ENCODE measurements at places on chromosomes 12 and 14.

GRCh38 chr12:96063046-96063445 lies 27.7 kb upstream of the LTA4H start:
- DNase-seq, result no peak

GRCh38 chr12:24600996-24601395 lies 347.9 kb downstream of the BCAT1 start:
- DNase-seq, result peak; percentile 68

DNA sequence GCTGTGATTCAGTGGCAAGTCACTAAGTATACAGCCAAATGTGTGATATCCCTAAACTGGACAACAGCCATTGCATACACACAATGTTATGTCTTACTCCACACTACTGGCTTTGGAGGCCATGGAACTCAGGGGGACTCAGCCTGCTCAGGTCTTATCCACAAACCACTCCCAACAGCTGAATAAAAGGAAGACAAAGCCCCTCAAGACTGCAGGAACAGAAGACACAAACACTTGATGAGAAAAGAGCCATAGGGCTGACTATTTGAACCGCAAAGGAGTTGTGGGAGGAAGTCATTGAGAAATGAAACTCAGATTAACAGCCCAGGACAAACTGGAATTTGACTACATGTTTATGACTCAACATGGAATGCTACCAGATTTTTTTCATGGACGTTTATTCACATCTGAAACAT lies 40.9 kb downstream of the PTGER2 start:
- peak; percentile 83 for DNase-seq

DNA sequence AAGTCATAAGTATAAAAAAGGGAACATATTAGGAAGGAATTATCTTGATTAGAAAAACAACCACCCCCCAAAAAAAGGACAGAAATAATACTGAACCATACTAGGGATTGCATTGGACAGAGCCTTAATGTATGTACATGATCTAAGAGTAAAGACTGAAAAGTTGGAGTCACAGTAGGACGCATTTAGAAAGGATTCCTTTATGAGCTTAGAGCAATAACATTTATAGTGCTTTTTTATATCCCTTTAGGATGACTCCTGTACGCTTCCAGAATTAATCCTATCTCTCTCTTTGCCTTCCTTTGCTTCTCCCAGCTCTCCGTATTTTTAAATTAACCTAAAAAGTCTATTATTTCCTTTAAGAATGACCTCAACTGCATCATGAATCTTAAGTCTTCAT lies 75.3 kb downstream of the PTPRR start:
- no peak for DNase-seq

DNA sequence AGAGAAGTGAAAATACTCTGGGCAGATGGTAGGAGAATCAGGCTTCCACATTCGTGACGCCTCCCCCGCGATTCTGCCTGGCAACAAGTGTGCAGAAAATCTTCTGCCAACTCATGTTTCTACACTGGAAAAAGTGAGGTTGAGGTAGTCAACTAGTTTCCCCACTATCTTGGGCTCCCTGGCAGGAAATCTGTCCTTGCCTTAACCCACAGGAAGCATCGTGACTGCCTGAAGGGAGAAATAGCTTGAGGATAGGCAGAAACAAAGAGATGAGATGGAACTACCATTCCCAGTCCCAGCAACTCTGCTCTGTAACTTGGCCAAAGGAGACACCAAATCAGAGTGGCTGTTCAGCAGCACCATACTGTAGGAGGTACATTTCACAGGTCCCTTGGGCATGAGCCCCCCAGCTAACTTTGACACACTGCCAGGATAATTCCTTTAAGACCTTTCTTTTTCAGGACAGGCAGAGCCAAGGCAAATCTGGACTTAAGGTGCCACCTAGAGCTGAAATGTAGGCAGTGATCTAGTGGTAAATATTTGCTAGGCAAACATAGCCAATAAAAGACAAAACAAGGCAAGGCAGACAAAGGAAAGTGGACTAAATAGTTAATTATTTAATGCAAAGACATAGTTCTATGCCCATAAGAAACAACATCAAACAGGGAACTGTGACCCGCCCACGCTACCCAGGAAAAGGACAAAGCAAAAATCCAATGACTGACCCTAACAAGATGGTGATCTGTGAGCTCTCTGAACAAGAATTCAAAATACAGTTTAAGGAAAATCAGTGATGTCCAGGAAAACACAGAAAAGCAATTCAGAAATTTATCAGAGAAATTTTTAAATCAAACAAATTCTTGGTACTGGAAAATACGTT lies 205.1 kb downstream of the PTPRO start:
- DNase-seq, result no peak

- no peak for DNase-seq
These were observed 152.1 kb downstream of the DPF3 start for GRCh38 chr14:72741826-72742117.

GRCh38 chr12:48352157-48352760 lies 1.5 kb upstream of the ZNF641 start:
- DNase-seq, result no peak

GRCh38 chr12:19224746-19225145 lies 95.2 kb downstream of the PLEKHA5 start:
- no peak for DNase-seq

DNA sequence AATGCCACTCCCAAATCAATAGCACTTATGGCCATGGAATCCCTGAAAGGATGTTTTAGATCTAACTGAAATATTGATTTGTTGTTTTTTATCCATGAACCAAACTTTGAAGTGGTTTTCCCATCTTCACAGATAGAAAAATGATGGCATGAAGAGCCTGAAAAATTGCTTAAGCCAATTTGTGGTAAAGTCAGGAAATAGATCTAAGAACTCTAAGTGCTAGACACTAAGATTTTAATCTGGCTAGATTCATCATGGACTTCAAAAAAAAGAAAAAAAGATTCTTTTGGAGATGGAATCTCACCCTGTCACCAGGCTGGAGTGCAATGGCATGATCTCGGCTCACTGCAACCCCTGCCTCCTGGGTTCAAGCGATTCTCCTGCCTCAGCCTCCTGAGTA lies 45.0 kb upstream of the STRN3 start:
- no peak for DNase-seq

- no peak for DNase-seq
These were observed 22.5 kb downstream of the TESC start for GRCh38 chr12:117076410-117077372.

DNA sequence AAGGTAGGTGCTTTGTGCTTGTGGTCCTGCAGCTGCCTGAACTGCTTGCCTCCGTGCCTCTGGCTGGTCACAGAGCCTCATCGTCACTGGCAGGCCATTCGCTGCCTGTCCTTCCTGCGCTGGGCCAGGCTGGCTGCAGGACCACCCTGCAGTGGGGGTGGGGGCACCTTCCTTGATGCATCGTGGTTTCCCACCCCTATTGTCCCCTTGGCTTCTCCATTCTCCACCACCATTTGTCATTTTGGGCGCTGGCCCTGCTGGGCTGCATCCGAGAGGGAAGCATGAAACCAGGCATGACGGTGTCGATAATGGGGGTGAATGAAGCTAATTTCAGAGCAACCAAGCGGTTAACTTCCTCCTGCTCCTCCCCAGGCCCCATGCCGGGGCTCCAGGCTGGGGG lies 127.7 kb downstream of the NRXN3 start:
- DNase-seq, result no peak

DNA sequence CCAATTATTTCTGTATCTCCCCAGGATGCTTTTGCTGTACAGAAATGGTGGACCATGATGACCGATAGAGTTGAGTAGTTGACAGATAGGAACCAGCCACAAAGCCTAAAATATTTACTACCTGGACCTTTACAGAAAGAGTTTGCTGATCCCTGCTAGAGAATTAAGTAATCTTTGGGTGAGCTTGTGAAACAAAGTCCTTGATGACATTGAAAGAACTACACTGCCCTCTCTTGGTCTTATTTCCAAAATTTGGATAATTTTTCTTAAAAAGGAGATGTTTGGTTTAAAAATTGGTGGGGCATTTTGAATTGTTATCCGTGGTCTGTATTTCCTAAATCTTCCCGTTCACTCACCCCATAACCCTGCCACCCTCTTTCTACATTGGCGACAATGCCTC lies 13.7 kb upstream of the TCTN1 start:
- no peak for DNase-seq

GRCh38 chr14:78254911-78255461 lies 84.8 kb downstream of the NRXN3 start:
- DNase-seq, result no peak

GRCh38 chr12:20364501-20364900 lies 3.8 kb upstream of the PDE3A start:
- no peak for DNase-seq

GRCh38 chr14:90451961-90452360 lies 55.1 kb downstream of the CALM1 start:
- no peak for DNase-seq

GRCh38 chr12:62519043-62519442 lies 52.4 kb downstream of the MON2 start:
- no peak for DNase-seq

DNA sequence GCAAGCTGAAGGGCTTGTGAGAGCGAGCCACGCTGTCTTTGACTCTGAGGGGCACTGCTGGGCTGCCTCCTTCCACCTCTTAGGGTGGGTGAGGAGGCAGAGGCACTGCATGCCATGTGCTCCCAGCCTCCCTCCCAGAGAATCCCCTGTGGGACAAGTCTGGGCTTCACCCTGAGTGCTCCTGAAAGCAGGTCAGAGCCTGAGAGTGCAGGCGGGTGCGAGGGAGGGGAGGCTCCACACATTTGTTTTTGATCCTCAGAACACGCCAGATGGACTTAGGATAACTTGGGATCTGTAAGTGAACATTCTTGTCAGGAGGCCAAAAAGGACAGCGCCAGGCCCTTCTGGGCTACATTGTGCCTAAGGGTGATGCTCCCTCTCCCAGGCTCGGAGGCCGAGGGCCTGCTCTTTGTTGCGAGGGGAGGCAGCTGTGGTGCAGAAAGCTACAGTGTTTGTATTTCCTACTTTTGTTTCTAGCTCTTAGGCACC lies 155.4 kb downstream of the TMX1 start:
- peak; percentile 65 for DNase-seq

GRCh38 chr12:26863515-26863914 lies 30.5 kb upstream of the ITPR2 start:
- DNase-seq, result no peak

- no peak for DNase-seq
These were observed 5.4 kb downstream of the SOX5 start for GRCh38 chr12:23944067-23944466.

GRCh38 chr12:560691-561390 lies 101.1 kb downstream of the B4GALNT3 start:
- DNase-seq, result no peak

- no peak for DNase-seq
These were observed 327.6 kb upstream of the CLEC14A start for GRCh38 chr14:38583471-38583870.

GRCh38 chr14:71652368-71652767 lies 279.9 kb upstream of the RGS6 start:
- no peak for DNase-seq

- no peak for DNase-seq
These were observed 8.1 kb upstream of the NIN start for GRCh38 chr14:50839048-50839447.

GRCh38 chr12:121520586-121521086 lies 60.2 kb downstream of the KDM2B start:
- DNase-seq, result no peak

- DNase-seq, result no peak
These were observed 68.0 kb downstream of the WNK1 start for GRCh38 chr12:820336-820735.

DNA sequence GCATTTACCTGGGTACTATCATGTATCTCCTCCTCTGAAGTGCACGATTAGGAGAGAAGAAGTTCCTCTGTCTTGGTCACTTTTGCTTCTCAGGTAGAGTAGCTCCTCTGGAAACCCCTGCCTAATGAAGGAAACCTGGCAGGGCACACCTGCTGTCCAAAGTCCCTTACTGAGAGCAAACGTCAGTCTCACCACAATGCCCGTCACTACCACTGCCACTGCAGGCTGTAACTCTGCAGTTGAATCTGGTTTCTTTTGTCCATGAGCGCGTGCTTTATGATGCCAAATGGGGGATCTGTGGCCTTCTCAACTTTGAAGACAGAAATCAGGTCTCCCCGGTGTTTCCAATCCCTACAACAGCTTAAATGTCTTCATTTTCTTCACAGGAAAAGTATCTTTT lies 1068.6 kb downstream of the BCL11B start:
- DNase-seq, result no peak

DNA sequence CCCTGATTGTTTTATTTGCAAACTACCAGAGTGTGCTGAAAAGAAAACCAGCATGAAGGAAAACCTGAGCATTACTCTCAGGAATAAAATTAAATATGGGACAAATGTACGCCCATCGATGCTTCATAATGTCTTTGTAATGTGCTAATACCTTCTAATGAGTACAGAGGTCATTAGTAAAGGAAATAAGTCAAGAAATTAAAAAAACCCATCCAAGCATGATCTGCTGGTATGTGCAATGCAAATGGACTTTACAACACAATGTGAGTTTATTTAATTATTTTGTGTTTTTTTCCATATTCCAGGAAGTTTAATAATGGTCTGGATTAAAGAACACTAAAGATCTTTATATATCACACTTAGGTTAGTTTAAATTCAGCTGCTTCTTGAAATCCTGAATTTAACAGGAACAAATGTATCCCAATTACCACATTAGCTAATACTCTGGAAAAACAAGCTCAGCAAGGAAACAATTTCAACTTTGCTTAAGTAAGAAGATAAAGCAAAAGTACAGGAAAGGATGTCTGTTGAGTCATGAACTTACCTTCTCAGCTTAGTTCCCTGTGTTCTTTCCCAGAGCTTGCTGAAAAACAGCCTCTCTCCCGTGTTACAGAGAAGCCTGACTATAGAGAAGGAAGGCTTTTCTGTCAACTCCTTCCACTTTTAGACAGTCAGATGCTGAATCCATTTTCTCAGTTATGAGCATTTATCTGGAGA lies 179.3 kb upstream of the TMEM260 start:
- no peak for DNase-seq

- DNase-seq, result no peak
These were observed 129.5 kb downstream of the STXBP6 start for GRCh38 chr14:24920265-24921075.

GRCh38 chr12:11927286-11927935 lies 143.3 kb upstream of the BCL2L14 start:
- no peak for DNase-seq

GRCh38 chr12:110168732-110169455 lies 44.7 kb downstream of the IFT81 start:
- DNase-seq, result no peak

- DNase-seq, result no peak
These were observed 35.2 kb upstream of the PCNX1 start for GRCh38 chr14:70871863-70872677.

DNA sequence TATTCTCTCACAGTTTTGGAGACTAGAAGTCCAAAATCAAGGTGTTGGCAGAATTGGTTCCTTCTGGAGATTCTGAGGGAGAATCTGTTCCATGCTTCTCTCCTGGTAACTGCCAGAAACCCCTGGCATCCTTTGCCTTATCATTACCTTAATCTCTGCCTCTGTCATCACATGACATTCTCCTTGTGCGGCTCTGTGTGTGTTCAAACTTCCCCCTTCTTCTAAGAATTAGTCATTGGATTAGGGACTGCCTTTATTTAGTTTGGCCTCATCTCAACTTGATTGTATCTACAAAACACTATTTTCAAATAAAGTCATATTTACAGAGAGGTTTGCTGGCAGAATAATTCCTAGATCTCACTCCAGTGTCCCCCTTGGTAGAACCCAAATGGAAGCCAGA lies 68.9 kb downstream of the ZNF641 start:
- DNase-seq, result no peak

- DNase-seq, result no peak
These were observed 194.0 kb upstream of the ALG10 start for GRCh38 chr12:33828326-33828725.
